ENCODE measurements at places on chromosomes 5 and 9.
A peak's percentile ranks its signal among the peaks of the same experiment; 100 is the strongest.

DNA sequence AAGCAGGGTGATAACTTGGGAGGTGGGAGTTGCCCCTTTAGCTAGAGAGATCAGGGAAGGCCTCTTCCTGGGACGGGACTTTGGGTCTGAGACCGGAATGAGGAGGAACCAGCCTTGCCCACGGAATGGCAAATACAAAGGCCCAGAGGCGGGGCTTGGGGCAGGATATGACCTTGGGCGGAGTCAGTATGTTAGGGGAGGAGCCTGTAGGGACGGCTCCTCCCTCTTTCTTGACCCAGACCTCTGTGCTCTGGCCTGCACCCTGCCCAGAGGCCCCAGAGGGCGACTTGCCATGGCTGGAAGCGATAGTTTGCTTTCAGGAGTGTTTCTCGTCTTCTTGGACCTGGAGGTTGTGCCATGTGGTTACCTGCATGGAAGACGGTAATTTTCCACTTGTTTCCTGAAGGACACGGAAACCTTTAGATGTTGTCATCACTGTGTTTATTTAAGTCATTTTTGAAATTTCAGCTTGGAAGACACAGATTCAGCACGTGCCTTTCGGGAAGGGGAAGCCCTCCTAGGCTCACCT, 85.6 kb downstream of the DAB2IP start:
- DNase-seq, result peak; percentile 78
- no peaks in the 10 kb centered on the region for H3K36me3 ChIP-seq
- no peaks in the 10 kb centered on the region for H3K27me3 ChIP-seq
- H3K4me1 ChIP-seq, result peaks cover 73% of the 10 kb centered on the region
- H3K4me3 ChIP-seq, result peak overlapping the region; percentile 44
- no peak overlapping the region for H3K27ac ChIP-seq

DNA sequence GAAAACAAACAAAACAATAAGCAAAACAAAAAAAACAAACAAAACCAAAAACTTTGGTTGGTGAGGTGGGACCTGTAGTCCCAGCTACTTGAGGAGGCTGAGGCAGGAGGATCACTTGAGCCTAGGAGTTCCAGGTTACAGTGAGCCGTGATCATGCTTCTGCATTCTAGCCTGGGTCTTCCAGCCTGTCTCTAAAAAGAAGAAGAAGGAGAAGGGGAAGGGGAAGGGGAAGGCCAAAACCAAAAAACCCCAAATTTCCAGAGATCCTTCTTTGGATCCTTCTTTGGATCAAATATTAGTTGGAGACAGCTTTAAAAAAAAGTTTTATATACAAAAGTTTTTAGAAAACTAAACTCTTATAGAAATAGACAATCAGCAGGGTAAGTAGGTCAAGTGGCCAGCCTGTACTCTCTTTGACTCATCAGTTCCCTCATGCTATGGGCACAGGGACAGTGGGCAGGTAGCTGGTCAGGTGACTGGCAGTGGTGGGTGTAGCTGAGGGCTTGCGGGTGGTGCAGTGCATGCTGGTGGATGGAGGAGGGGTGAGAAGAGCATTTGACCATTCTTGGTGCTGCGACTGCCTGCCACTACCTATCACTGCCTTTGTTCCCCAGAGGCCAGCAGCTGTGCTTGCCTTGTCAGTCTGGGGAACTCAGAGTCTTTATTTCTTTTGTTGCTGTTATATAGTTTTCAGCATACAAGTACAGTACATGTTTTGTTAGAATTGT, 12.6 kb downstream of the RCL1 start:
- no peak overlapping the region for H3K4me3 ChIP-seq
- no peaks in the 10 kb centered on the region for H3K36me3 ChIP-seq
- no peaks in the 10 kb centered on the region for H3K27me3 ChIP-seq
- H3K4me1 ChIP-seq, result peaks cover 5% of the 10 kb centered on the region
- DNase-seq, result peak; percentile 32

GRCh38 chr5:132608107-132608506, 49.9 kb upstream of the IL13 start:
- H3K27ac ChIP-seq, result no peak overlapping the region
- no peaks in the 10 kb centered on the region for H3K27me3 ChIP-seq
- no peaks in the 10 kb centered on the region for H3K4me1 ChIP-seq
- no peak for DNase-seq
- no peaks in the 10 kb centered on the region for H3K36me3 ChIP-seq

- no peak for DNase-seq
- H3K4me3 ChIP-seq, result no peak overlapping the region
- no peaks in the 10 kb centered on the region for H3K27me3 ChIP-seq
- no peak overlapping the region for H3K27ac ChIP-seq
Observed at GRCh38 chr5:90294604-90295003, 115.0 kb downstream of the CETN3 start.

DNA sequence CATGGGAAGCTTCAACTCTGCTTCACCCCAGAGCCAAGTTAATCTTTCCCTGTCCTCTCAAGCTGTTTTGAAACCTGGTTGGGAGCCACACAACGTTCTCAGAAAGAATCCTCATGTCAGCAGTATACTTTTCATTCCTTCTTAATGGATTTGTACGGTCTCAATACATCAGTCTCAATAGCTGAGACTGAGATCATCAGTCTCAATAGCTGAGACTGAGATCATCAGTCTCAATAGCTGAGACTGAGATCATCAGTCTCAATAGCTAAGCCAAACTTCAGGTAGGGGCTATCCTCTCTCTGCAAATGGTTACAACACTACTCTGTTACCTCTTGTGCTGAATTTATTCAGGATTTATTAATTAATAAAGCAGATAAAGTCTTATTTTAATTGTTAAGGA, 1317.4 kb upstream of the CDH9 start:
- no peaks in the 10 kb centered on the region for H3K4me1 ChIP-seq
- no peak for DNase-seq
- H3K27me3 ChIP-seq, result no peaks in the 10 kb centered on the region
- no peak overlapping the region for H3K4me3 ChIP-seq
- no peak overlapping the region for H3K27ac ChIP-seq

DNA sequence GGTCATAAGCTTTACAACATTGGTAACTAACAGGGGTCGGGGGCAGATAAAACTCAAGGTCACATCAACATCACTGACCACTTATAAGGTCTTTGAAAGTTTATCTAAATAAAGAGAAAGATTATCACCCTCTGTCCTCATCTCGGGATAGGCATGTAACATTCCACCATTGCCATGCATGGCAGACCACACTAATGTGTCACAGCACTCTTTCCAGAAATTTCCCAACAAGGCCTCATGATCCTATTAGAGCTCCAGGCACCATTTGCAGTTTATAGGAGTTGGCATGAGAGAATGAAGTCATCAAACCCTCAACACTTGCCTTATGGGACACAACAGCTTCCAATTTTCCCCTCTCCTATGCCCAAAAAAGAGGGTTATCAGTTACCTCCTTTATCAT, 31.9 kb upstream of the ZNF622 start:
- no peak overlapping the region for H3K4me3 ChIP-seq
- DNase-seq, result no peak
- no peaks in the 10 kb centered on the region for H3K27me3 ChIP-seq
- H3K27ac ChIP-seq, result no peak overlapping the region
- H3K36me3 ChIP-seq, result no peaks in the 10 kb centered on the region

DNA sequence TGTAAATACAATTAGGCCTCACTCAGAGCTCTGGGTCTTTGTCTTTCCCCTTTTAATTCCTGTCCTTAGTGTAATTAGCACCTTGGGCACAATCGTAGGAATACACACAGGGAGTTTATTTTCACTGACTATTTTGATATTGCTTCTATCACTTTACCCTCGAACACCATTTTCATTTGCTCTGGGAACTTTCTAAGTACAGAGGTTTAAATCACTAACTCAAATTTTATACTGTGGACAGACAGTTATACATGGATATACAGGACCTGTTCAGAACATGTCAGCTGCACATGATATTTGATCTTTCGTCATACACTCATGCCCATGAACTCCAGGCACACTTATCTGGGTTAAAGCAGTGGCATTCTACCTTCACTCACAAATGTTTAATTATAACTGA, 217.8 kb upstream of the TMEM161B start:
- H3K36me3 ChIP-seq, result no peaks in the 10 kb centered on the region
- no peaks in the 10 kb centered on the region for H3K4me1 ChIP-seq
- no peak overlapping the region for H3K4me3 ChIP-seq
- H3K27me3 ChIP-seq, result no peaks in the 10 kb centered on the region
- no peak overlapping the region for H3K27ac ChIP-seq

DNA sequence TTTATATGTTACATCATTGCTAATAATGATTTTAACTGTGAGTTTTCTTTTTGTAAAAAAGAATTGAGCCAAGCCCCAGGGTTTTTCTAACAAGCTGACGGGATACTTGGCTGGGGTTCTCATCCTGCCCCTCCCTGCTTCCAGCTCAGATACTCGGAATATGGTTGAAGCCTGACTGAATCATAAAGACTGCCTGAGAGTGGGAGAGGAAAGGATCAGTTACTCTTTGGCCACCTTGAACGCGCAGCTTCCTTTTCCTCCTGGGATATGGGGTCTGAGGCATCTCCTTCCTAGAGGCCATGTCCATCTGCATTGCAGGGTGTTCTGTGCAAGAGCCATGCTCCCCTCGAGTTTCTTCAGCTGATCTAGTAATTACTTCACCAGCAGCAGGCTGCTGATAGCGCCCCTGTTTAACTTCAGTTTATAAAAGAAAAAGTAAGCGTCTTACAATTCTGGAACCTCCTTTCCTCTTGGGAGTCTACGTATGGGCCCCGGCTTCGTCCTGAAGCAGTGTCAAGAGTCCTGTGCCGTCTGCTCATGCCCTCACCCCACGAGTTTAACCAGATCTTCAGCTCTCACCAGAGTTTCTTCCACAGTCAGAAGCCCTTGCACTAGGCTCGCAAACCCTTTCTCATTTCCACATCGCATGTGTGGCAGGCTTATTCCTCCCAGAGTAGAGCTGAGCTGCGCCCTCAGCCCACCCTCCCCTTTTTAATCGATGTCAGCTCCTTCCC, 130.0 kb downstream of the MVB12B start:
- H3K4me1 ChIP-seq, result no peaks in the 10 kb centered on the region
- no peak overlapping the region for H3K27ac ChIP-seq
- DNase-seq, result no peak
- H3K4me3 ChIP-seq, result no peak overlapping the region
- no peaks in the 10 kb centered on the region for H3K27me3 ChIP-seq

GRCh38 chr5:175659546-175660253, 1.8 kb downstream of the HRH2 start:
- no peak overlapping the region for H3K4me3 ChIP-seq
- H3K27ac ChIP-seq, result no peak overlapping the region
- DNase-seq, result no peak

GRCh38 chr9:130462685-130463540, 18.2 kb downstream of the ASS1 start:
- H3K36me3 ChIP-seq, result no peaks in the 10 kb centered on the region
- H3K4me1 ChIP-seq, result no peaks in the 10 kb centered on the region
- H3K27ac ChIP-seq, result no peak overlapping the region
- no peak for DNase-seq
- H3K27me3 ChIP-seq, result no peaks in the 10 kb centered on the region

- no peaks in the 10 kb centered on the region for H3K27me3 ChIP-seq
- H3K4me3 ChIP-seq, result no peak overlapping the region
- no peak for DNase-seq
- no peaks in the 10 kb centered on the region for H3K4me1 ChIP-seq
Observed at GRCh38 chr5:173981185-173981761, 7.7 kb upstream of the C5orf47 start.

DNA sequence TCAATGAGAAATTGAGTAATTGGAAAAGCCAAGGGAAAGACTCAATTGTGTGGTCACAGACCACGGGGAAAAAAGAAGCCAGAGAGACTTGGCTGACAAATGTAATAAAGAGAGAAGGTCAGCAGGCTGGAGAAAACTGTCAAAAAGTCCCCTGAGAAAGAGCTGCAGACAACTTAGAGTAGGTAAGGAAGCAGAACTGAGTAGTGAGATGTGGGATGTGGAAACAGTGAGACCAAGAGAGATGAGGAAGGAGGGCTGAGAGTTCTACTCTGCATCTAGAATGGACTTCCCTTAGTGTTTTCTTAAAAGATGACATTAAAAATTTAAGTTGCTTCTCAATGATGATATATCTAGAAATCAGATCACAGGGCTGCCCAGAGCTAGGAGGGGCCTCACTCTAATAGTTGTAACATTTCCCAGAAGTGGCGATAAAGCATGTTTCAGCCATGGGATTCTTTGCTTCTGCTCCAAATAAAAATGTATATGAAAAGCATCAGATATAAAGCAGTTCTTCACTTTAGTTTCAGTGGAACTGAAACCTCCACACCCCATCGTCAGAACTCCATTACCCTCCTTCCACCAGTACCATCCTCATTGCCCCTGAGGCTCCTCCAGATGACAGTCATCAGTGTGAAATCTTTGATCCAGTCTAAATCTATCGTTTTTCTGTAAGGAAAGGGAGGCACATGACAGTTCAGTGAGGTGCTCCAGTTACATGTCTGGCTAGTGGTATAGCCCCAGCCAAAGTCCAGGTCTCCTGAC, 80.6 kb downstream of the SPEF2 start:
- DNase-seq, result no peak
- H3K36me3 ChIP-seq, result no peaks in the 10 kb centered on the region
- H3K4me3 ChIP-seq, result no peak overlapping the region
- no peaks in the 10 kb centered on the region for H3K27me3 ChIP-seq

- peaks cover 9% of the 10 kb centered on the region for H3K36me3 ChIP-seq
- H3K27ac ChIP-seq, result no peak overlapping the region
- no peaks in the 10 kb centered on the region for H3K27me3 ChIP-seq
Observed at GRCh38 chr5:180284149-180284548, 7.7 kb downstream of the MAPK9 start.

DNA sequence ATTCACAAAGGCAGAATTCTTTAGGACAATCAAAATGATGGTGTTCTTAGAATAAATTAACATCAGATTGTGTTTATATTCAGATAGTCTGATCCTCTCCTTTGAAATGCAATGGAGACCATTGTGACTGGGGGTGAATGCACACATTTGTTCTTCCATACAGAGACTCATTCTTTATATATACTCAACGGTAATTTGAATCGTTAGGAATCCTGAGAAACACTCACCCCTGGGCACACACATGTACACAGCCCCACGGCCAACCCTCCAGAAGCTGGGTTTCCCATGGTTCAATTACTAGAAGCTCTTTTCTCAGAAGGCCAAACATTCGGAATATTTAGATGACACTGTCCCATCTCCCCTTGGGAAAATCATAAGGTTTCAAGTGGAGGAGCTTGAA, 57.5 kb upstream of the EPB41L4B start:
- no peaks in the 10 kb centered on the region for H3K36me3 ChIP-seq
- H3K4me3 ChIP-seq, result no peak overlapping the region
- no peak for DNase-seq
- H3K4me1 ChIP-seq, result no peaks in the 10 kb centered on the region
- H3K27ac ChIP-seq, result no peak overlapping the region

- DNase-seq, result no peak
- no peak overlapping the region for H3K27ac ChIP-seq
- peaks cover 4% of the 10 kb centered on the region for H3K4me1 ChIP-seq
- no peaks in the 10 kb centered on the region for H3K36me3 ChIP-seq
- H3K4me3 ChIP-seq, result no peak overlapping the region
Observed at GRCh38 chr5:43021151-43021550, 19.0 kb downstream of the ANXA2R start.
